ENCODE measurements at places on chromosomes 6 and 20.

GRCh38 chr6:56620229-56620868 is 22.3 kb downstream of the DST start:
- no peak for DNase-seq

- DNase-seq: no peak
Measured at GRCh38 chr20:58570204-58570859, 55.1 kb upstream of the APCDD1L start.

GRCh38 chr6:105041880-105042279 is 85.0 kb downstream of the LIN28B start:
- DNase-seq: no peak

DNA sequence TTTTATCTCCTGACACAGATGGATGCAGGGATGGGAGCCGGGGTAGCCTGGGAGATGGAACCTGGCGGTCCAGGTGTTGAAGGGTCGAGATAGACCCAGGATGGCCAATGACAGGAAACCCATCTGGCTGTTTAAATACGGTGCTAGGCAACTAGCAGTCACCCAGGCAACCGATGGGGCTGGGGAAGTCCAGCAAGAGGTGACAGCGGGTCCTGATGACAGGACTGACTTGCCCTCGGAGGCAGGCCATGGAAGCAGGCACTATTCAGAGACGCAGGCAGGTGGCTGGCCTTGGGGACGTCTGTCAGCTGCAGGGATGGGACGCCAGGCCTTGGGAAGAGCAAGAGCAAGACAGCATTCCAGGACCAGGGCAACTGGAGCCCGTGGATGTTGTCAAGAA is 135.4 kb upstream of the RALGAPA2 start:
- DNase-seq: no peak

GRCh38 chr20:31496761-31497295 is 17.4 kb upstream of the HM13 start:
- peak; percentile 75 for DNase-seq
